ENCODE measurements at places on chromosomes 5 and 9. TPM values are rescaled to one million over a fixed set of nuclear protein-coding genes. Genes with fewer than 3 reads are reported as not detected.

Gene MYMK
- not detected for total RNA-seq

Gene PLPP7
- total RNA-seq, result 0.21 TPM

Gene SPATA31D1
- not detected for total RNA-seq

Gene PCDHGA3
- total RNA-seq, result not detected

Gene LRRC26
- not detected for total RNA-seq

Gene PDE6A
- total RNA-seq, result not detected

Gene UAP1L1
- 63.1 TPM for total RNA-seq

Gene MINAR2
- not detected for total RNA-seq

Gene CCL28
- 11.9 TPM for total RNA-seq

Gene ACER2
- 2.6 TPM for total RNA-seq

Gene KCNV2
- not detected for total RNA-seq

Gene SEMA6A
- total RNA-seq, result not detected

Measured in activated CD8-positive, alpha-beta T cell treated with anti-CD3 and anti-CD28 coated beads, Interleukin-2, amount 10 ng/mL, durations not matched to agents 7 days and 5 days (primary cell).